ENCODE measurements at places on chromosomes 2 and 18.

DNA sequence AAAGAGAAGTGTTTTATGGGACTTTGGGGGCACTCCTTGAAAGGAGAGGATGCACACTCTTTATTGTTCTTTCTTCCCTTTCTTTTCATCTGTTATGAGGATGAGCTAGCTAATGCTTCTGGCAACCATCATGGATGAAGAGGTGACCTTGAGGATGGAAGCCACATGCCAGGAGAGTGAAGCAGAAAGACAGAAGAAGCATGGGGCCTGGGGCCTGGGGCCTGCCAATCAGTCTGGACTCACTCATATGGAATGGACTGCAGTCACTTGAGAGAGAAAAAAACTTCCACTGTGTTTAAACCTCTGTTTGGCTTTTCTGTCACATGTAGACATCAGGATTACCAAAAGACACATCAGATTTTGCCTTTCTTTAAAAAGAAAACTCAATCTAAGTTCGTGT lies 35.8 kb upstream of the ZFP36L2 start:
- DNase-seq: no peak

- DNase-seq: no peak
Measured at GRCh38 chr2:203404996-203405395, 76.8 kb downstream of the ABI2 start.

GRCh38 chr18:34806527-34806926 lies 96.4 kb downstream of the DTNA start:
- DNase-seq: no peak

GRCh38 chr2:68441179-68441993 lies 25.7 kb downstream of the FBXO48 start:
- peak; percentile 99 for DNase-seq

GRCh38 chr2:135663148-135663700 lies 78.4 kb upstream of the UBXN4 start:
- DNase-seq: no peak
